Activated CD4-positive, alpha-beta T cell treated with anti-CD3 and anti-CD28 coated beads, Interleukin-10, Interleukin-2, amounts not matched to agents 100 ng/mL and 50 ng/mL, durations not matched to agents 16 hours and 8 hours (primary cell): ENCODE measurements at places on chromosomes 13 and 19.

DNA sequence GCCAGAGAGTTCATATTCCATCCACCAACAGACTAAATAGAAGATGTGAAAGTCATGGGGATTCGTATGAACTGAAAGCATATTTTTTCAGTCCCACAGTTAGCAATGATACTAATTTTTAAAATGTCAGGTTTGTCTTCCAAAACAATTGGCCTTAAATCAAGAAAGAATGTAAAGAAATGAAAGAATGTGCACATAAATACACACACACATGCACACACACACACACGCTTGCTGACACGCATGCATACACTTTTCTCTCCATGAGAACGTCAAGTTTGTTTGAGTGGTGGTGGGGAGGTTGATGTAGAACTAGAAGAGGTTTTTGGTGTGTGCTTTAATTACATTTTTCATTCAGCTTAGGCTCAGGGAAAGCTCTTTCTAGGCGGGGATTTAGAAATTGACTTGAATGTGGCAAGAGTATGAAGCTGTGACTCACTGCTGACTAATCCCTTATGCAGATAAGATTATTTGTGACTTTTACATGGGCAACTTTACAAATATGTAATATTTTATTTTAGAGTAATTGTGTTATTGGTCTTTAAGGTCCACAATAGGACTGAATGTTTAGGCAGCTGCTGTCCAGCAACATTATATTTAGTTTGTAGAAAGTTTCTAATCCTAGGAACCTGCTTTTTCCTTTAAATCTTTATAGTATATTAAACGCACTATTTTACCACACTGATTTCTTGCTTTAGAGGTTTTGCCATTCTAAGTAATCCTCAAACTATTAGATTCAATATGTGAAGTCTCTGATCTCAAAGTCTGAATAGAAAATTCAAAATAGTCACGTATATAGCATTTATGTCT, 18.8 kb downstream of the FLT1 start:
- peak; percentile 8 for DNase-seq

DNA sequence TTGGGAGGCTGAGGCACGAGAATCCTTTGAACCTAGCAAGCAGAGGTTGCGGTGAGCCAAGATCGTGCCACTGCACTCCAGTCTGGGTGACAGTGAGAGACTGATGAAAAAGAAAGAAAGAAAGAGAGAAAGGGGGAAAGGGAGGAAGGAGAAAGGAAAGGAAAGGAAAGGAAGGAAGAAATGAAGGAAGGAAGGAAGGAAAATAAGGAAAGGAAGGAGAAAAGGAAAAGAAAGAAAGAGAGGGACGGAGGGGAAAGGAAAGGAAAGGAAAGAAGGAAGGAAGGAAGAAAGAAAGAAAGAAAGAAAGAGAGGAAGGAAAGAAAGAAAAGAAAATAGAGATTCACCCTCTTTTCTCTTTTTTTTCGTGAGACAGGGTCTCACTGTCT, 8.7 kb downstream of the PDE4A start:
- no peak for DNase-seq

- no peak for DNase-seq
Measured at GRCh38 chr19:13103581-13104359, 1.1 kb upstream of the LYL1 start.

- no peak for DNase-seq
Measured at GRCh38 chr13:33514362-33514761, 228.8 kb upstream of the STARD13 start.

DNA sequence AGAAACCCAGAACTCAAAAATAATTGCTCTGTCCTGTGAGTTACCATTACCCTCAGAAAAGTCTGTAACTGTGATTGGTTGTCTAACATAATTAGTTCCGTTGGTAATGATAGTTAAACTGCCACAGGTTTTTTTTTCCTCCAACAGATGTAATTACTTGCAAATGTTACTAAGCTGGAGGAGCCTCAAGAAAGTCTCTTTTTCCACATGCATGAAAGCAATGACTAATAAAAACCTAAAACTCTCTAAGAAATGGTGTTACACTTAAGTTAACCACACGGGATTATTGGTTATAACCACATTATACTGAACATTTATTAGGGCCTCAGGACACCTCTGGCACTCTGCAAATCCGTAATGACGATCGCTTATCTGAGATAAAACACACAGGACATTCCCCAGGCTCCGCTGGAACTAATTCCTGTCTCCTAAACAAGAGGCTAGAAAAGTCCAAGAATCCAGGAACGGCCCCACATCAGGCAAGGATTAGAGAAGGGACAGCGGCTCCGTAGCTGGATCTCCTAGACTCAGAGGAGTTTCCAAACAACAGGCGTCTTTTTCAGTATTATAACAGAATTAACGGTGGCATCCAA, 753 bp downstream of the ZNF235 start:
- peak; percentile 11 for DNase-seq

- DNase-seq, result no peak
Measured at GRCh38 chr13:51971520-51972426, 39.5 kb downstream of the ATP7B start.

DNA sequence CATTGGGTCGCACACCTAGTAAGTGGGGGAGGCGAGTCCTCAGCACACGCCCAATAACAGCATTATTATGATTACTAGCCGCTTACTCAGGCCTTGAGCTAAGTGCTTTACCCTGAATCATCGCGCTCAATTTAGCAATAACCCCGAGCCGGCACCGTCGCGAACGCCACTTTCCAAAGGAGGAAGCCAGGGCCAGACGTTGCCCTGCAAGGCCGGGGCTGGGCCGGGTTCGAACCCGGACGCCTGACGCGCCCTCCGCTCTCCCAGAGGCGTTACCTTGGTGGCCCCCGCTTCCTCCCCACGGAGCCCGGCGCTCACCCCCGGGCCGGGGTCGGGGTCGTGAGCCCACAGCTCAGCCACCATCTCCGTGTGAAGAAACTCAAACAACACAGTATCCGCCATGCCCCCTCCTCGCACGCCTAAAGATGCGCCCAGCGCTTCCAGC, at the start of gene TRAPPC6A:
TSS of gene TRAPPC6A (minus strand) at position 421 of the 445 bp plus-strand sequence. CDS start at position 402, 19 bp downstream.
- no peak for DNase-seq

- no peak for DNase-seq
Measured at GRCh38 chr19:39916851-39917396, 17.5 kb downstream of the FCGBP start.

GRCh38 chr19:3161453-3161852, 17.1 kb upstream of the S1PR4 start:
- DNase-seq, result no peak

- DNase-seq, result peak; percentile 86
Measured at GRCh38 chr19:42295831-42296525, 6.0 kb upstream of the PRR19 start.

GRCh38 chr13:100173203-100173602, 84.3 kb downstream of the PCCA start:
- no peak for DNase-seq

DNA sequence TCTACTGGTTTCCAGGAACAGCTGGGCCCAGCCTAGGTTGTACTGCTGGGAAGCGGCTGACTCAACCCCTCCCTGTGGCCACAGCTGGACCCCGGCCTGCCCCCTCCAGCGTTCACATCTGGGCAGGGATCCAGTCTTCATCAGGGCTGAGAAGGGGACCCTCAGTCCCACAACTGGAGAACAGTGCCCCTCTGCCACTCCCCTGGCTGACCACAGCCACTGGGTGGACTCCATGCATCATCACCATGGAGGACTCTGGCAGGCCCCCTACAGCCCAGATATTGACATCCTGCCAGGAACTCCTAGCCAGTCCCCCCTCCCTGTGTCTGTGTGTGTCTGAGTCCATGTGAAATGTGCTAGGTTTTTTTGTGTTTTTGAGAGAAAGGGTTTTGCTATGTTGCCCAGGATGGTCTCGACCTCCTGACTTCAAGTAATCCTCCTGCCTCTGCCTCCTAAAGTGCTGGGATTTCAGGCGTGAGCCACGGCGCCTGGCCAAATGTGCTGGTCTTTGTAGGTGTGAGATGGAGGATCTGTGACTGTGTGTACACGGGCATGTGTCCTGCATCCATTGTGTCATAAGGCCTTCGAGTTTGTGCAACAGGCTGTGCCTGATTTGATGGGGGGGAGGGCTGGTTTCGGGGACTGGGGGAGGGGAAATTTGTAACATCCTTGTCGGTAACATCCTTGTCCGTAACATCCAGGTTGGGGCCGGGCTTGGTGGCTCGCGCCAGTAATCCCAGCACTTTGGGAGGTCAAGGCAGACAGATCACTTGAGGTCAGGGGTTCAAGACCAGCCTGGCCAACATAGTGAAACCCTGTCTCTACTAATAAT, 4.0 kb upstream of the HOOK2 start:
- peak; percentile 38 for DNase-seq

DNA sequence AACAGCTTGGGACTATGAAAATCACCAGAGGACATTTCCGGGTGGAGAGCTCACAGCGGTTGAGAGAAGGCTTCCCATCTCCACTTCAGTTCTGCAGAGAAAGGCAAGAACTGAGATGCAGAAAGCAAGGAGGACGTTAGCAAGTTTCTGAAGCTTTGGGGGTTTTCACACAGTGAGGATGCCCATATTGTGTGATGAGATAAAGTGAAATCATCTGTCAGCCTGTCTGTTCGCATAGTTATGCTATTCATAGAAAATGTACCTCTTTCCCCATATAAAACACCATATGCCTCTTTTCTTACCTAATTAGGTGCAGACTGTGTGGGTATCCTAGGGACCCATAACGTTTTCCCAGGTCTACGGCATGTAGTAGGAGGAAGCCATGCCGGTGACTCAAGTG, 27.5 kb downstream of the ZIC5 start:
- DNase-seq, result no peak

GRCh38 chr13:25874907-25875306, 176.9 kb downstream of the SHISA2 start:
- DNase-seq, result peak; percentile 57

DNA sequence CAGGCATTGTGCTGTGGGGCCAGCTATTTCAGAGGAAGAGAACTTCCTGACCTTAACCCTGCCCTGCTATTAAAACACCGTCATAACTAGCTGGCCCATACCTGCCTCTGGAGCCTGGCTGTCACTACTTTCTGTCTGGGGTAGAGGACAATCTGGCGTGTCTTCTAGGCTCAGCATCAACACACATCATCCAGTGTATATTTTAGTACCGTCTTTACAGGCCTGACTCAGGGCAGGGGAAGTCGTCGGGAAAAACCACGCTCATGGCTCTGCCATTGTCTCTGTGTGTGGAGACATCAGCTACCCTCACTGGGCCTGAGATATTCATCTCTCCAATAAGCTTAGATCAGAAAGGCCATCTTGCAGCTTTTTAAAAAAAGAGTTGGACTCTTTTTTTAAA, 151.1 kb downstream of the KATNAL1 start:
- DNase-seq, result no peak

DNA sequence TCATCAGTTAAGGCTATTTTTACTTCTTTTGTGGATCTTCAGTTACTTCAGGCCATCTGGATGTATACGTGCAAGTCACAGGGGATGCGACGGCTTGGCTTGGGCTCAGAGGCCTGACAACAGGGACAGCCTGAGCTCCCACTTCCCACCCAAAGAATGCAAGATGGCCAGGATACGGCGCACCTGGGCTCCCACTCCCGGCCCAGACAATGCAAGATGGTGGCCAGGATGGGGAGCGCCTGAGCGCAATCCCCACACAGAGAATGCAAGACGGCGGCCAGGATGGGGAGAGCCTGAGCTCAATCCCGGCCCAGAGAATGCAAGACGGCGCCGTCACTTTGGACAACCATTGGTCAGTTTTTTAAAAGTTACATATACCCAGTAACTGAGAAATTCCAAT, 25.3 kb upstream of the MIER2 start:
- DNase-seq, result no peak

DNA sequence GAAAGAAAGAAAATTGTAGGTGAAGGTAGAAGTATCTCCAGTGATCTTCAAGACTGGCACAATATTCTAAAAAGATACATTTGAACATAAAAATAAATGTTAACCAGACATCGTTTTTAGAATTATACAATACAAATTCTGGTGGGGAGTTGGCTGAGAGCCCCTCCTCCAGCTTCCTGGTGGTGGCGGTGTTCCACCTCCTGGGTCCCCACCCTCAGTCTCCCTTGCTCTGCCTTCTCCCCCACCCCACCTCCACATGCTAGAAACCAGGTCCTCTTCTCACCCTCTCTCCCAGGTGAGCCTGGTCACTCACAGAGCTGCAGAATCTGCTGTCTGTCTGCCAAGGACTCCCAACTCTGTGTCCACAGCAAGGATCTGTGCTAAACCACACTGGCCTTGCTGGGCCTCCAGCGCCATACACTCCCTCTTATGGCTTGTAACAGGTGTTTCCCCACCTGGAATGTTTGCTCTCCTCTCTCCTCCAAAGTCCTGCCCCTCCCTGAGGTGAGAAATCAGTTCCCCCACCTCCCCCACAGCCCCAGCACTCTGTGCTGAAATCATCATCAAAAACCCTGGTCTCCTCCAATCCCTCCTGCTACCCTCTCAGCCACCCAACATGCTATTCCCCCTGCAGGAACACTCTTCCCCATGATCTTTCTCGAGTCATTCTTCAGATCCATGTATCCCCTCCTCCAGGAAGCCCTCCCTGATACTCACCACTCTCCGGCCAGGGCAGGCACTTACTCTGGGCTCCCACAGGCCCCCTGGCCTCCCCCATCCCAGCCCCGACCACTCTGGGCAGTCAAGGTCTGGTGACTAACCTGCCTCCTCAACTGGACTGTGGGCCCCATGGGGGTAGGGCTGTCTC, 20.5 kb upstream of the CYP2S1 start:
- no peak for DNase-seq

DNA sequence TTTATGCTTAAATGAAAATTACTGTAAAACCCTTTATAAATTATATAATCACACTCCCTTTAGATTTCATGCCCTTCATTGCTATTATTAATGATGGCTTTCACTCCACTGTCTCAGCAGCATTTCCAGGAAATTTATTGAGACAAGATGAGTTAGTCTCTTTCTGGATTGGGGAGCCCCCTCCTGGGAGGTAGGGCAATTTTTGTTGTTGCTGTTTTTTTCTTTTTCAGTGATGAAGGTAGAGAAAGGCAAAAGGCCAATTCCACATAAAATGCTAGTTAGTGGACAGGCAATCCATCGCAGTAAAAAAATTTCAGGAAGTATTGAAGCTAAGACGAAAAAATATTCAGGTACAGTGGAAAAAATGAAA, 80.2 kb downstream of the TEX26 start:
- no peak for DNase-seq

GRCh38 chr13:78881751-78882150, 222.8 kb upstream of the OBI1 start:
- DNase-seq, result no peak

DNA sequence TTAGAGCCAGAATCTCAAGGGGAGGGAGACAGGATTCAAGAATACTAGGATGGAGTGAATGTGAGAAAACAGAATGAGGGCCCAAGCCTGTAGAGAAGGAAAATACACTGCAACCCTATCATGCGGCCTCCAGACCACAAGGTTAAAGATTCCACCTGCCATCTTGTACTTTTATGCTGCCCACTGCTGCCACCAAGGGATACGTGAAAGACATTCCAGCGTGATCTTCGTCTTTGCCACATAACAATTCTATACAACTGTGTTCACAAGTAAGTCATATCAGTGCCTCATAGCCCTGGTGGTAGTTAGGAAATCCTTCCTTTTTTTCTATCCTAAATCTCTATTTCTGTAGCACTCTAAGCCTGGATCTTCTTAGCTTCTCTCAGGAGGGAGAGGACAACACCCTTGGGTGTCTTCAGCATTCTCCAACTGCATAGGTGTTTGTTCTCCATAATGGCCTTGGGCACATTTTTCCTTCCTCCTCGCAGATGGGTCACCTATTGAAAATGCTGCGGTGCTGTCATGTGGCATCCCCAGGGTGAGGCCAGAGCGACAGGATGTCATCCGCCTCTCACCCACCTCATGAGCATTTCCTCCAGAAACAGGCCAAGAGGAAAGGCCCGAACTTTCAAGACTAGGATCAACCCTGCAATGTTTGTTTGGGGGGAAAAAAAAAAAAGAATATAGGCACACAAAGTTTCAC, 13.6 kb downstream of the TPT1 start:
- no peak for DNase-seq
